ENCODE measurements at places on chromosomes 6 and 20. TPM values are rescaled to one million over a fixed set of nuclear protein-coding genes. Genes with fewer than 3 reads are reported as not detected.

GRCh38 chr6:153790048-153790447 lies 249.0 kb upstream of the OPRM1 start:
- peak; percentile 70 for DNase-seq

DNA sequence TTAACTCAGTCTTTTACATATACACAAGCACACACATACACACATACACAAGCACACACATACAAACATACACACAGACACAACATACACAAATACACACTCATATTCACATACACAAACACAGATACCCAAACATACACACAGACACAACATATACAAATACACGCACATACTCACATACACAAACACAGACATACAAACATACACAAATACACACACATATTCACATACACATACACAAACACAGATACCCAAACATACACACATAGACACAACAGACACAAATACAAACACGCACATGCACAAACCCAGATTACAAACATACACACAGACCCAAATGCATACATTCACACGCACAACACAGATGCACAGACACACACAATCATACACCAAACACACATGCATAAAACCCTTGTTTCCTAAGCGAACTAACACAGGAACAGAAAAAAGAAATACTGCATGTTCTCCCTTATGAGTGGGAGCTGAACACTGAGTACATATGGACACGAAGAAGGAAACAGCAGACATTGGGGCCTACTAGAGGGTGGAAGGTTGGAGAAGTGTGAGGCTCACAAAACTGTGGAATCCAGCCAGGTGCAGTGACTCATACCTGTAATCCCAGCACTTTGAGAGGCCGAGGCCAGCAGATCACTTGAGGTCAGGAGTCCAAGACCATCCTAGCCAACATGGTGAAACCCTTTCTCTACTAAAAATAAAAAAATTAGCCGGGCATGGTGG lies 34.2 kb downstream of the PIM1 start:
- peak; percentile 68 for DNase-seq

OPRL1 gene
- 7.4 TPM for total RNA-seq

DNA sequence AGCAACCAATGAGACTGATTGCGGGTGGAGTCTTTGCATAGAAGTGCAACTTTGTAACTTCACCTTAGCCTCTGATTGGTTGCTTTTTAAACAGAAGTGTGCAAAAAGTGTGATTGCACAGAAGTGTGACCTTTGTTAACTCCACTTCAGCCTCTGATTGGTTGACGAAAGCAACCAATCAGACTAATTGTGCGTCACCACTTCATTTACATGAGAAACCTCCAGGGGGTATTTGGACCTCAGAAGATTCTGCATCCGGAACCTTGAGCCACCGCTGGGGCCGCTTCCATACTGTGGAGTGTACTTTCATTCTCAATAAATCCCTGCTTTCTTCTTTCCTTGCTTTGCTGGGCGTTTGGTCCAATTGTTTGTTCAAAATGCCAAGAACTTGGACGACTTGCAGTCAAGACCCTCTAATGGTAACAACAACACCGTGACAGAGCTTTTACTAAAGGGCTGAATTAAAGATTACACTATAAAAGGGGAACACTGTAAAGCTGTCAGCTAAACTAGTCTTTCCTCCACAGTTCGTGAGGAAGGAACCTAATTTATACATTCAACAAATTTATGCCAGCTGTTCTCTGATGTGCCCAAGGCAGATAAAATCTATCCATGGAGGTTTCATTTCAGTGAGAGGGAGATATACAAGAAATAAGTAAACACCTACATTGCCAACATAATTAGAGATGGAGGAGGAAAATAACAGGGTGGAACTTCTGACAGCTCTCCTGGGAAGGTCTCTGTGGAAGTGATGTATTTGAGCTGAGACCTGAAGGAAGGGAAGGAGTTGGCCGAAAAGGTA lies 1.4 kb upstream of the HECA start:
- no peak for DNase-seq

DNA sequence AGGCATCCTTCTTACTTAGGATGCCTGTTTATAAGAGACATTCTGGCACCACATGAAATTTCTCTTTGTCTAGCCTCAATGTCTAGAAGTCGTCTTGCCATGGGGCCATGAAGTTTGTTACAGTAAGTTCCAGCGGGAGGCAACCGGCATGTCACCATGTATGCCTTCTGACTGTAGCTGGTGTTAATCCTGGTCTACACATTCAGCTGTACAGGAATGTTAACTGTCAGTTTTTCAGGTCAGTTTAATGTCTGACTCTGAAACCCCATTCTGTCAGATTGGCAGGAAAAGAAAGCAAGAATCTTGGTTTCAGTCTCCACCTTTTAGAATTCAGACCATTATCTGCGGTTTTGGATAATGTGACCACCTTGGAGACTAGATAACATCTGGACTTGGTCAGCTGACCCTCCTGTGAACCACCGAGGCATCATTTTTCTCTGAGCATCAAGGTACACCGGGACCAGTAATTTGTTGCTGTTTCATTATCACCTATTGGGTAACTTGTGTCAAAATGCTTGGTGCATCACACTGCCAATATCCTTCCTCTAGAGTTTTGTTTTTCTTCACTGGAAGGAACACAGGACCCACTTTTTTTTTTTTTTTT lies 228.7 kb downstream of the DOK5 start:
- DNase-seq, result no peak

GRCh38 chr6:52513464-52513863 lies 63.4 kb downstream of the TRAM2 start:
- DNase-seq, result no peak

FOXP4 gene
- 15.5 TPM for total RNA-seq

DNA sequence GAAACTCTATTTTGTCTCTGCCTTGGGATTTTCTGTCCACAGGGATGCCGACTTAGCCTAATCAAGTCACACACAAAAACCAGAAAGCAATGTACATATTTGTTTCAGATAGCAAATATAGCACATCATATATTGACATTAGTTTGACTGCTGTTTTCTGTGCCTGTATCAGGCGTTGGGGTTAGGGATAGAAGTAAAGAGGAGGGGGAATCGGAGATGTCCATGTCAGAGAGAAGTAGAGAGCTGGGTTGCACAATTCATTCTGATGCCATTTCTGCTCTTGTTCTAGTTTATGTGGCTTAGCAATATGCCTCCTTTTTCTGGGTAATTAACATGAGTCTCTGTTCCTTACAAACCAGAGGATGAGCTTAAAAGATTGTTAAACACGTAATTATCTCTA lies 14.7 kb upstream of the IPCEF1 start:
- no peak for DNase-seq

SLC24A3 gene
- total RNA-seq, result not detected

- peak; percentile 68 for DNase-seq
These were observed 43.0 kb upstream of the TMEM200A start for GRCh38 chr6:130322673-130323268.

DNA sequence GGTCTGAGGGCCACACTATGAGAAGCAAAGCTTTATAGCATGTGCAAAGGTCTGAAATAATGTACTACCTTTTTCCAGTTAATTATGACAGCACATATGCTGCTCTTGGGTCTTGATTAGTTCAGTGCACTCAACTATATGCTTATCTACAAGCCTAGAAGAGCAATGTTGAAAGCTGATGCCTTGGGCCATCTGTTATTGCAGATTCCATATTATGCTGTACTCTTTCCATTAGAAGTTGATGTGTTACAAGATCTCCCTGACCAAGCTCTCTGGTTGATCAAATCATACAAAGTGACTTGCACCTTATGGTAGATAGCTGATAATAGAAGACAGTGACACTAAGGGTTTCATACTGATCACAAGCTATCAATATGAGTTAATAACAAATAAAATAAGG lies 327.3 kb downstream of the FRK start:
- no peak for DNase-seq

GRCh38 chr6:161003336-161003735 lies 11.8 kb downstream of the MAP3K4 start:
- no peak for DNase-seq

OXT gene
- not detected for total RNA-seq

TNFRSF6B gene
- 41.6 TPM for total RNA-seq

PROKR2 gene
- total RNA-seq, result not detected

DNA sequence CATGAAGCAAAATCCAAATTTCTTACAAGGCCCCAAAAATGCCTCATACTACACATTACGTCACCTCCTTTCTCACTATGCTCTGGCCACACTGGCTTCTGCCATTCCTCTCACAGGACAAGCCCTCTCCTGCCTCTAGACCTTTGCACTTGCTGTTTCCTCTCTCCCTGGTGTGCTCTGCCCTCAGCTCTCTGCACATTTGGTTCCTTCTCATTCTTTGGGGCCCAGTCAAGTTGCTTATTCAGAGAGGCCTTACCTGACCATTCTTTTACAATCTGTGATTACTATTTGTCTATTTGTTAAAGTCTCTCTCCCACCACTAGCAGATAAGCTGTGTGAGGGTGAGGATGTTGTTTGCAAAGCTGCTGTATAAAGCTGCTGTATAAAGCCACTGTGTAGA lies 15.4 kb upstream of the GSTA4 start:
- no peak for DNase-seq

GRCh38 chr6:84061174-84061573 lies 27.6 kb downstream of the MRAP2 start:
- DNase-seq, result no peak

DNA sequence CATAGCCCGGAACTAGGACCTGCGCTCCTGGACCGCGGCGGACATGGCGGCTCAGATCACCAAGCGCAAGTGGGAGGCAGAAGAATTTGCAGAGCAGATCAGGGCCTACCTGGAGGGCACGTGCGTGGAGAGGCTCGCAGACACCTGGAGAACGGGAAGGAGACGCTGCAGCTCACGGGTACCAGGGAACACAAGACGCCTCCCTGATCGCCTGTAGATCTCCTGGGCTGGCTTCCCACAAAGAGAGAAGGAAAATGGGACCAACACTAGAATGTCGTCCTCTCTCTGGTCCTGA lies 15.1 kb upstream of the HLA-A start:
- no peak for DNase-seq

- DNase-seq, result no peak
These were observed 770 bp downstream of the ULBP3 start for GRCh38 chr6:150068151-150068550.

FABP7 gene
- total RNA-seq, result not detected

DNAH8 gene
- 0.06 TPM for total RNA-seq

HLA-DRB1 gene
- not detected for total RNA-seq

DNA sequence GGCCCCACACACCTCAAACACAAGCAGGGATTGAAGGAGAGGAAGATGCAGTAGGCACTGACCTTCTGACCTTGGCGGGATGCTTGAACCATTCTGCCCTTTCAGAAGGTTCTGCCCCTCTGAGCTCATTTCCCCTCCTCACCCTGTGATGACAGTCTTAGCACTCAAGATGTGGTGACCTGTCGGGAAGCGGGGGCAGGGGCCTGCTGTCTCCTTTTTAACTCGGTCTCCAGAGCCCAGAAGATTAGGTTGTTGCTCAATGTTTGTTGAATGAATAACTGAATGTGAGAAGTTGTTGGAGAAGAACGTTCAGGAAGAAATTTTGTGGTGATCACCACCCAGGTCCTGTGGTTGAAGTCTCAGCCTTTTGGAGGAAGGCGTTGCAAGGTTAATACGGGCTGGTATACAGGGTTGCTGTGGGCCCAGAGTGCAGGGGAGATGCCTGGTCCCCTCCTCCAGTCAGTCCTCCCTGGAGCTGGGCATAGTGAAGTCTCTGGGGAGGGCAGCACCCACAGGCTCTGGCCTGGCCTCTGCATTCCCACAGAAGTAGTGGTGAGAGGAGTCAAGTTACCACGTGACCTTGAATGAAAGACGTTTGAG lies 49.7 kb upstream of the FUCA2 start:
- DNase-seq, result no peak

TXLNB gene
- total RNA-seq, result not detected

DNA sequence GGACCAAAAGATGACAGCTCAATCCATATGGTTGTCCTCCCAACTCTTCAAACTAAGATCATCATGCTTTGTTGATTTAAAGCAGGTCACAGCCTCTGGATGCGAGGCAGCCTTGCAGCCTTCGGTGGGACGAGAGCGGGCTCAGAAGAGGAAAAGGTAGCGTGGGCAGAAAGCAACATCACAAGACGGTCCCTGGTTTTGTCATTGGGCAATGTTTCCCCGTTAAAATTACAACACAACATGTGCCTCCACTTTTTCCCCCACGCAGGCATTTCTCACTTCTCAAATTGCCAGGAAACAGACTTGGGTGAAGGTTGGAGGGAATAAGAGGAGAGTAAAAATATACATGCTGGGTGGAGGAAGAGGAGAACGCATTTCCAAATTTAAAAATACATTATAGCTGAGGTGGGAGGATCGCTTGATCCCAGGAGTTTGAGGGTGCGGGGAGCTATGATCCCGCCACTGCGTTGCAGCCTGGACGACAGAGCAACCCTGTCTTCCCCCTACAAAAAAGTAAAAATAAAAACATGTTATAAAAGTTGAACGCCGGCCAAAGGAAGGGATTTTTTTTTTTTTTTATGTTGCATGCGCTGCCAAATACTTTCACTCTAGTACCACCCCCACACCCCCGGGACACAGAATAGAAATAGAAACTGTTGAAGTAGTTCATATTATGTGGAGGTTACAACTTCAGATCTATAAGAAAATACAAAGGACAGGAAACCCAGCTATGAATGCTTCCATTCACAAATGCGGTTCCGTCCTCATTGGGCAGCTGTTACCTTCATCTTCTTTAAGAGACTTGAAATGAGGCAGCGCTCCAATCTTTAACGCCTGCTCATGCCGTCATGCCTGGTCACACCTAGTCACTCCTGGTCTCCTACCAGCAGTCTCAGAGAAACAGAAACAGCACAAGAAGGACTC lies 13.9 kb upstream of the NAA20 start:
- no peak for DNase-seq

DNA sequence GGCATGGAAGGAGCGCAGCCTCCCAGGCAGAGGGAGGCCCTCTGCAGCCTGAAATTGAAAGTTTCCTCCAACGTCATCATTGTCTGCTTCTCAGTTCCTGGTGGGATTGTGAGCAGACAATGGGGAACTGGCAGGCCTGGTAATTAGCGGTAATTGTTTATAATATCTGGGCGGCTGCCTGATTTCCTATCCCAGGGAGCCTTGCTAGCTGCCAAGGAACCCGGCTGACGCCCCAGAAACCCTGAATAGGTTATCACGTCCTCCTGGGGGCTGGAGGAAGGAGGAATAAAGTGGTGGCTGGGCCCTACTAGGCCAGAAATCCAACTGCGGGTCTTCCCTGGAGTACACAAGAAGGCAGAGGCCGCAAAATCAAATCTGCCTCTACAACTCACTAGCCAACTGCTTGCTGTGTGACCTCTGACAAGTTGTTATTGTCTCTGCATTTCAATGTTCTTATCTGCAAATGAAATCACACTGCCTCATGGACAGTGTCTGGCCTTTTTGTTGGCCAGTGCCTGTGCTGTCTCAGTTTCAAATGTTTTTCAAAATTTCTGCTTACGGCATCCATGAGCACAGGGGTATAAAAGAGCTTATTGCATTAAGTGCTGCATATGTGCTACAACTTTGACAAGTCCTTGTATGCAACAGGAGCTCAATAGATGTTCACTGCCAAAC lies 16.9 kb downstream of the KCNK15 start:
- DNase-seq, result no peak

- DNase-seq, result peak; percentile 61
These were observed 40.6 kb downstream of the BPIFB4 start for GRCh38 chr20:33119725-33120720.

CALHM6 gene
- not detected for total RNA-seq

ESR1 gene
- 2.2 TPM for total RNA-seq
